Activated CD4-positive, alpha-beta T cell treated with anti-CD3 and anti-CD28 coated beads, Interleukin-2, amount 50 U/mL, for 24 hours (primary cell): ENCODE measurements at places on chromosomes 11 and 22.

- no peak for DNase-seq
Measured at GRCh38 chr11:12981676-12982522, 27.2 kb upstream of the RASSF10 start.

- no peak for DNase-seq
Measured at GRCh38 chr11:130209128-130209932, 49.7 kb downstream of the ST14 start.

- DNase-seq, result no peak
Measured at GRCh38 chr22:40826984-40827741, 8.0 kb upstream of the SLC25A17 start.

GRCh38 chr22:29710922-29711593, 8.7 kb upstream of the CABP7 start:
- DNase-seq, result no peak

GRCh38 chr22:41442240-41442792, 4.3 kb downstream of the TOB2 start:
- no peak for DNase-seq

DNA sequence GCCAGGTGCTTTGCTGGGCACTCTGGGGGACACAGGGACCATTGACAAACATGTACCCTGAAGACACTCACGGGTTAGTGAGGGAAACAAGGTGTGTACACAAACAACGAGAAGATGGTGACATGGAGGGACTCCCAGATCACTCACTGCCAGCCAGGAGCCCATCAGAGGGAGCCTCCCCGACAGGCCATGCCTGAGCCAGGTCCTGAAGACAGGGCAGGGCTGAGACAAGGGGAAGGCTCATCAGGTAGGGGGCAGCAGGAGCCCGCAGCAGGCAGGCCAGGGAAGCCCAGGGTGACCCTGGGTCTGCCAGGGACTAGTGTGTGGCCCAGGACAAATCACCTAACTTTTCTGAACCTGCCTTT, 127.9 kb downstream of the BUD13 start:
- DNase-seq, result no peak
